ENCODE measurements at places on chromosomes 11 and 22.

DNA sequence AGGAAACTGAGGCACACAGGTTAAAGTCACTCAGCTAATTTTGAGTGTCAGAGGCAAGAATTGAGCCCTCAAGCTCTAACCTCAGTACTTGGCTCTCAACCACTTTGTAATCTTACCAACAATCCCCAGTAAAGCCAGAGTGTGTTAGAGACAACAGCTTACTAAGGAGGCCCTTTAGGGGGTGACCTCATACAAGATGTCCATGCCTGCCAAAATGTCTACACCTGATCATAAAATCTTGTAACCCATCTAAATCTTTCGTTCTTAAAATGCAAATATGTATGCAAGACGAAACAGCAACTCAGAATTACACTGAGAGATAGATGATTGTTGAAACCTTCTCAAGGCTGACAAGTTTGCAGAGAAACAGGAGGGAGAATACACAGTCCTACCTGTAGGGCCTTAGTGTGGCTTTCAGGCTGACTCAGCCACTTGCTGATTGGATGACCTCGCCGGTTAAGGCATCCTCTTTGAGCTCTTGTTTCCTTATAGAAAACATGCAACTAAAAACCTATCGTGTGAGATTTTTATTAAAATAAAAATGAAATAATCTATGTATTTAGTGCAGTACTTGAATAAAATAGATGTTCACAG, 143.2 kb downstream of the OPCML start:
- DNase-seq, result no peak

GRCh38 chr11:62236187-62236586, 5.9 kb upstream of the SCGB1D2 start:
- no peak for DNase-seq

DNA sequence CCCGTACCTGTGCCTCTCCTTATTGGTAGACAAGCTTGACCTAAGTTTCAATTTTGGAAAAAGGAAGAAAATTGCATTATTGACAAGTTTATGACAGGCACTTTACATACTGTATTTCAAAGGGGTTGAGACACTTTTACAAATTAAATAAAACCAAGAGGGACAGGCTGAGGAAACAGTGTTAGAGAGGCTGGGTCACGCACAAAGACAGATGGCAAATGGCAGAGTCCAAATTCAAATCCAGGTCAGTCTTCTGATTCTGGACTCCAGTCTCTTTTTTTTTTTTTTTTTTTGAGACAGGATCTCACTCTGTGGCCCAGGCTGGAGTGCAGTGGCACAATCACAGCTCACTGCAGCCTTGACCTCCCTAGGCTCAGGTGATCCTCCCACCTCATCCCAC, 10.1 kb downstream of the TRIM66 start:
- no peak for DNase-seq

DNA sequence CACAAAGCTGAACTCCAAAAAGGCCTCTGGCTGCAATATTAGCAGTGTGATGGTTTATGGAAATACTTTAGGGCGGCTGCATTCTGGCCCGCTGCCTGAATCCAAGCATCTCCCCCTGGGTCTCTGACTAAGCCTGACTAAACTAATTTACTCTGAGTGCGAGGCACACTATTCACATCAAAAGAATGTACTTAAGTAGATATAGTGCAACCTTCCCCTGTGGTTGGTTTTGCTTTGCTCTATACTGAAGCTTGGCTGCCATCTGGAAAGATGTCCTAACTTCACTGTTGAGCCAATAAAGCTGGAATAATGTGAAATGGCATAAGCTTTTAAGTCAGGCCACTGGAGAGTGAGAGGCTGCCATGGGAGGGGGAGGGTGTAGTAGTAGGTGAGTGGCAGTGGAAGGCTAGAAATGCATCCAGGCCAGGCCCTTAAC, 321.6 kb downstream of the AASDHPPT start:
- no peak for DNase-seq

DNA sequence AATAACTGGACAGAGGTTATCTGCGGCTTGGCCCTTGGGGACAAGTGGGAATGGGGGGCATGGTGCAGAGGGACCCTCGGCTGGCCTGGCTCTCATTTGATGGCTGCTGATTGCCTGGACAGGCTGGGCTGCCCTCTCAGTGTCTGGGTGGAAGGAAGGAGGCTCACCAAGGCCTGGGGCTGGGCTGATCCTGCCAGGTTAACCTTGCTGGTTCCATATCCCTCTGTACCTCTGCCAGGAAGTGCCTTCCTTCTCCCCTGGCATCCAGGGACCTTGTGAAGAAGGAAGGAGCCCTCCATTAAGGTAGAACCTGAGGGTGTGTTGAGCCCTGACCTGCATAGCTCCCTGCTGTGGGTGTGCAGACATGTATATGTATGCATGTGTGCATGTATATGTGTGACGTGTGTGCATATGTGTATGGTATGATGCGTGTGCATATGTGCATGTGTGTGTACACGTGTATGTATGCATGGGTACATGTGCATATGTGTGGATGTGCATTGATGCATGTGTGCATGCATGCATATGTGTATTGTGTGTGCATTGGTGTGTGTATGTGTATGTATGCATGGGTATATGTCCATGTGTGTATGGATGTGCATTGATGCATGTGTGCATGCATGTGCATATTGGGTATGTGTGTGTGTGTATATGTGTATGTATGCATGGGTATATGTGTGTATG, 433.9 kb downstream of the TBC1D22A start:
- no peak for DNase-seq

DNA sequence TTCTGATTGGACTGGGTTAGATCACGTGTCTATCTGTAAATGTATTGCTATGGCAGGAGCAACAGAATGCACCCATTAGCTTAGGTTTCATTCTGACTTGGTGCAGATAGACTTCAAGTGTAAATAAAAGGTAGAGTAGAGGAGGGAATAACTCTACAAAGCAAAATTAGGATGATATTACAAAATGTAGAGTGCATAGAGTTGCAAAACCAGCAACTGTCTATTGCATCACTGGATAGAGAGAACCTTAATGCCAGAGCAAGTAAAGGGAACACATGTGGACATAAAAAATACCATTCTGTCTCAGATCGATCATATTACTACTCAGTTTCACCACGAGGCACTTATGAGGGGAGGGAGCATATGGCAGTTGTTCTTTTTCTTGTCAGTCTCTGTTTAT, 22.0 kb upstream of the CAT start:
- DNase-seq, result no peak

GRCh38 chr11:118175031-118175992, 1.1 kb downstream of the SCN2B start:
- no peak for DNase-seq

DNA sequence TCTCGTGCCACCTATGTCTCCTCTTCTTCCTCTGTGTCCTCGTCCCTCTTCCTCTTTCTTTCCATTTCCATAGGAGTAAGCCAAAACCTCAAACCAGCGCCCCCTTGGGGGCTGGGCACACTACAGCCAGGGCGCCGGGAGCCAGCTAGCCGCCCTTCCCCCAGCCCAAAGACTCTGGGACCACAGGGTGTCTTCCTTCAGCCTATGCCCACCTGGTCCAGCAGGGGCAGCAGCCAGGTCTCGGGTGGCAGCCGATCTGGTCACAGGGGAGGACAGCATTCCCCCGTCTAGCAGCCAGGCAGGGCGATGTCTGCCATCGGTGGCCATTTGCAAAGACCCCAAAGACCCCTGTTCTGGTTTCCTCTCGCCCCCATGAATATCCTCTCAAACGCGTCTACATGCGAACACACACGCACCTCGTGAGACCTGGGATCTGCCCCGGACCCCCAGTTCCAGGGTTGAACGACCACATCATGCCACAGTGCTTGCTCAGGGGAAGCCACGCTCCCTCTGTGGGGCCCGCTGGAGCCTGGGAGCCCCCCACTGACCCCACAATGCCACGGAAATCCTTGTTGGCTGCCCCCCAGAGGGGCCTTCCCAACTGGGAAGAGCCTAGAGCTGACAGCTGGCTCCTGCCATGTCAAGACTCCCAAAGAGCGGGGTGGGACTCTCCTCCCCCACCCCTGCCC, 546.0 kb upstream of the CCDC179 start:
- no peak for DNase-seq

DNA sequence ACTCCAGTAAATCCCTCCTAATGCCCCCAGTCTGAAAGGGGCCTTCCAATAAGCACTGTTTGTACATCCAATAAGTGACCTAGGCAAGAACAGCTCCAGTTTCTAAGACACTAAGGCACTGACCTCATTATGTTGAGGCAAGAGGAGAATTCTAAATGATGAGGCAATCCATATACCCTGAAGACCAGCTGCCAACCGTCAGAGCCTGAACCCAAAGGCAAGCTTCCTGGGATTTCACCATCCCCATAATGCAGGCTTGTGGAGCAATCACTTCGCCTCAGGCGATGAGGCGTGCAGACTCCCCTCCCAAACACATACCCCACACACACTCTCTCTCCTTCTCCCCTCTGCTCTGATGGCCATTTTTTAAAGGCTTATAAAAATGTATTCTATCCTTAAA, 49.5 kb downstream of the LGR4 start:
- DNase-seq, result no peak

GRCh38 chr22:36589856-36590255, 60.9 kb upstream of the EIF3D start:
- DNase-seq, result no peak

DNA sequence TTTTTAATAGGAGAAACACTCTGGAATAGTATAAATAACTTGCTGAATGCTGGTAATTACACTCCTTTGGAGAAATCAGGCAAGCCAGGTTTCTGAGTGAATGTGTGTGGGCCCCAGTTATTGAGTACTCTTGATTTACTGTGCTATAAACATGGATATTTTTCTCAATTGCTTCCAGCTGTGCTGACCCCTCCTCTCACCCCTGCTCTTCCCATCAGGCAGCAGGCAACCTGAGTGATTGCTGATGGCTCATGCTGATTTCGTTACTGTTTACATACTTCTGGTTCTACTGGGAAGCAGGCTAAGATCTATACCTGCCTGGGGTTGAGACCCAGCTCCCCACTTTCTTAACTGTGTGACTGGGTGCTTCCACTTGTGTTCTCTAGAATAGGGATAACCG, 68.5 kb downstream of the DHCR7 start:
- DNase-seq, result no peak

DNA sequence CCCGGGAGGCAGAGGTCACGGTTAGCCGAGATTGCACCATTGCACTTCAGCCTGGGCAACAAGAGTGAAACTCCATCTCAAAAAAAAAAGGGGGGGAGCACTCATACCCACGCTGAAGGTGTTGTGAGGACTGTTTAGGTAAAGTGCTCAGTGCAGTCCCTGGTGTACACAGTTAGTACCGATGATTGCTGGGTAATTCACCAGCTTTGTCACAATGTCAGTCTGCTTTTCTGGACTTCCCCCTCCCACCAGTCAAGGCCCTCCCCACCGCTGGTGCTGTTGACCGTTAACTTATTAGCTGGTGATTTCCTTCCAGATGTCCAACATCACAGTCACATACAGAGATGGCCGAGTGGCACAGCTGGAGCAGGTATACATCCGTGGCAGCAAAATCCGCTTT, 11.9 kb downstream of the SNRPD3 start:
- no peak for DNase-seq

- DNase-seq, result no peak
Measured at GRCh38 chr11:75013051-75013450, 24.3 kb downstream of the NEU3 start.

DNA sequence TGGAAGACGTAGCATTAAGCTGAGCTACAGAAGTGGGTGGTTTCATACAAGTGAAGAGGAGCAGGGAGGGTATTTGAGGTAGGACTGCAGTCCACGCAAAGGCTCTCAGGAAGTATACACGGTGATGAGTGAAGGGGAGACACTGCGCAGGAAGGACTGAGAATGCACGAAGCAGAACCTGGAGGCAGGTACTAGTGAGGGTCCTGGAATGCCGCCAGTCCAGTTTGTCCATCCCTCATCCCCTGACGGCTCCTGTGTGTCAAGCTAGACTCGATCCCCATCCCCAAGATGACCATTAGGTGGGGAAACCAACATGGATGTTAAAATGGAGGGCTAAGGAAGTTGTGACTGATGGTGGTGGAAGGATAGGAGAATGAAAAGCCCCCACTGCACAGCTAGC, 23.8 kb downstream of the ART5 start:
- no peak for DNase-seq

GRCh38 chr22:49291169-49291568, 536.5 kb downstream of the BRD1 start:
- DNase-seq, result no peak

GRCh38 chr11:46345131-46345597, 2.1 kb upstream of the DGKZ start:
- no peak for DNase-seq

DNA sequence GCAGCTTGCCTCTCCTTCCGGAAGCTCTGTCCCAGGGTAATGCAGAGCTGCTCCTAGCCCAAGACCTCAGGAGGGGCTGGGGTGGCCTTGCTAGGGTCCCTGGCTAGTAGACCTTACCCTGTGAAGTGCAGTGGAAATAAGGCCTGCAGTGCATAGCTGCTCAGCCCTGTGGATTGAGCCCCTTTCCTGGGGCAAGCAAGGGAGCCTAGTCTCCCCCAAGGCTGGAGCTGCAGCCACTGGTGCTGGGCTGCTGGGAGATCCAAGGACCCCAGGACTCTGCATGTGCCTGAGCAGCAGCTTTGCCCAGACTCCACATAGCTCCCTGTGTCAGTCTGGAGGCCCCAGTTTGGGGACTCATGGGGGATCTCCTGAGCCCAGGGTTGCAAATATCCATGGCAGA, 57.9 kb downstream of the FANCF start:
- no peak for DNase-seq

DNA sequence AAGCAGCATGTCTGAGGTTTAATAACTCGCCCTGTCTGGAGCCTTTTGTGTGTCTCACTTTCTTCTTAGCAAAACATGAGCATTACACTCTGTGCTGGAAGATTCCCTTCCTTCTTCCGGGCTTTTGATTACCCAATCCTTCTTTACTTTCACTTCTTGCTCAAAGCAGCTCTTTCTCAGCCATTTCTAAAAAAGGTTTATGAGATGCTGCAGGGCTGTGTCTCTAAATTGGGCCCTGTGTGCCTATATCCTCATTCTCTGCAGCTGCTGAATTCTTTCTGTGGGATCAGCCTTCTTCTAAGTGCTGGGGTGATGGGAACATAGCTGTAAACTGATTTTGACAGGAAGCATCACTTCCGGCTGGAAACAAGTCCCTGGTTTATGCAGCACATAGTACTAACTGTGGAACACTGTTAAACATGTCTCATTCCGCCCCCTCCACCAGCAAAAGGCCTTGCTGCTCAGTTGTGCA, 71.8 kb downstream of the PIWIL4 start:
- DNase-seq, result no peak

- no peak for DNase-seq
Measured at GRCh38 chr11:13487661-13488030, 8.2 kb downstream of the PTH start.

DNA sequence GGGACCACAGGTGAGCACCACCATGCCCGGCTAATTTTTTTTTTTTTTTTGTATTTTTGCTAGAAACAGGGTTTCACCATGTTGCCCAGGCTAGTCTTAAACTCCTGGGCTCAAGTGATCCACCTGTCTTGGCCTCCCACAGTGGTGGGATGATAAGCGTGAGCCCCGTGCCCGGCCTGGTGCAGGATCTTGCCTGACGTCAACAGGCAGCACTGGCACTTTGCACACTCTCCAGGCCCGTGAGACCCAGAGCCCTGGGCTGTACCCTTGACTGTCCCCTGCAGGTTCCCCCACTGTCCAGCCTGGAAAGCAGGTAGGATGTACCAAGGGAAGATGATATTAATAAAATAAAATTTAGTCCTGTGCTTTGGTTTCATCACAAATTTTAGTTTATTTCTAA, 29.1 kb upstream of the PANX2 start:
- no peak for DNase-seq

- DNase-seq, result no peak
Measured at GRCh38 chr11:105168457-105168856, 28.9 kb upstream of the CARD18 start.

GRCh38 chr11:59187587-59187986, 15.7 kb downstream of the DTX4 start:
- DNase-seq, result no peak

- no peak for DNase-seq
Measured at GRCh38 chr22:45102896-45103420, 60.8 kb upstream of the NUP50 start.
